Colonic mucosa (tissue), 4 donors: ENCODE measurements at places on chromosomes 16 and 17. TPM values are rescaled to one million over a fixed set of nuclear protein-coding genes. Genes with fewer than 3 reads are reported as not detected.

GRCh38 chr16:70713342-70713741 is 27.5 kb upstream of the MTSS2 start:
- no peak for DNase-seq

GRCh38 chr17:45006927-45007461 is 38.9 kb upstream of the C1QL1 start:
- DNase-seq: no peak

GRCh38 chr16:77207030-77207429 is 7.8 kb downstream of the SYCE1L start:
- no peak for DNase-seq

RTN4RL1 gene
- total RNA-seq: 0.37 TPM

- DNase-seq: no peak
Observed at GRCh38 chr17:3708366-3708765, 12.4 kb upstream of the P2RX5 start.
